Neural progenitor cell (in vitro differentiated cells): ENCODE measurements at places on chromosomes 7 and 10. TPM values are rescaled to one million over a fixed set of nuclear protein-coding genes. Genes with fewer than 3 reads are reported as not detected.

- DNase-seq = no peak
Observed at GRCh38 chr10:118362103-118362502, 20.0 kb upstream of the FAM204A start.

Gene ABCC2
- total RNA-seq = 0.25 and 0.26 TPM in 2 replicates

GRCh38 chr10:117226813-117227451 lies 14.0 kb upstream of the SLC18A2 start:
- DNase-seq = peak; percentile 53

DNA sequence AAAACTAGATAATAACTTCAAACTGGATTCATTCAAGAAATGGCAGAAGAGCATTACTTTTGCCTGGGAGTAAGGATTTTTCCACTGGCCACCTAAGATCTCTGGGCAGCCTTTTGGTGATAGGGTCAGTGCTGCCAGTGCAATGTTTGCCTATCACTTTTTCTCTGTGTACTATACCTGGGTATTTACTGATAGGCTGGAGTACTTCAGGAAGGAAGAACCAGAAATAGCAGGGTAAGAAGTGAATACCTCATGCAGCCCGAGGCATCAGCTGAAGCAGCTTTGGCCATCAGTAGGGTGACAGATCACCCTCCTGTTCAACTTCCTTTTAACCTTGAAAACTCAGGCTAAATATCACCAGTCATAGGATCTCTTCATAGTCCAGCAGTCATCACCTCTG lies 5.5 kb upstream of the PAPSS2 start:
- DNase-seq = no peak

GRCh38 chr10:33046792-33047191 lies 88.8 kb upstream of the ITGB1 start:
- DNase-seq = no peak

- no peak for DNase-seq
Observed at GRCh38 chr7:56009695-56010094, 41.5 kb downstream of the PSPH start.

Gene TLL2
- 0.22 and 1.3 TPM in 2 replicates for total RNA-seq

Gene OR6B1
- not detected in 2 replicates for total RNA-seq

Gene CALY
- 1.6 TPM in 1 of 2 replicates, not detected in the other for total RNA-seq

- peak; percentile 53 for DNase-seq
Observed at GRCh38 chr7:158863611-158864506, 7.5 kb downstream of the DYNC2I1 start.

GRCh38 chr7:84841809-84842208 lies 345.0 kb downstream of the SEMA3D start:
- no peak for DNase-seq

Gene PRPS1L1
- total RNA-seq = not detected in 2 replicates

GRCh38 chr7:1493571-1493970 lies 10.6 kb downstream of the INTS1 start:
- no peak for DNase-seq

DNA sequence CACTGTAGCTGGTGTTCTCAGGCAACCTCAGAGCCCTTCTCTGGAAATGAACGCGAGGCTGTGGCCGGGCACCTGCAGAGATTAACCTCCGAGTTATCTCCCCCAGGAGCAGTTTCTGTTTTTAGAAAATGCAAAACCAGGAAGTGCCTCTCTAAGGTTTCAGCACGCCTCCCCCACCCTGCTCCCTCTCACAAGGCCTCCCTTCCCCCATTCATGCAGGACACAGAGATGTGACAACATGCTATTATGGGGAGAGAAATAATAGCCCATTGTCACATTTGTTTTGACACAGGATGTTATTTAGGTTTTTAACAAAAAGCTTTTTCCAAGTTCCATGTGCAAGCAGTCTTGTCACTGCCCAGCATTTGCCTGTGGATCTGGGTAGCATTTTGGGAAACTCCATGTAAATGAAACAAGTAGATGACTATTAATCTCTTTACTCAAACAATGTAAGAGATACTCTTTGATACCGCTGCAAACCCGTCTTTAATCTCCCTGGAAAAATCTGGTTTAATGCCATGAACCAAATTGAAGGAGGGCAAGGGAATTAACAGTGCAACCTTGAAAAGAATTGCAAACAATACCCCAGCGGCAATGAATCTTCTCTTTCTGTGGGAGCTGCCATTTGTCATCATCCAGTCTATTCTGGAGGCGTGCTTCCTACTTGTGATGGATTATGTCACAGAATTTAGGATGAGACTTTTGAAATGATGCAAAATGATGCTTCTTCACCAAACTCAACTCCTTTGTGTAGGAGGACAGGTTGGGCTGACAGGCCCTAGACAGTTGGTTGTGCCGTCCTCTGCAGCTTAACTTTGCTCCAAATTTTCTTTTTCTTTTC lies 86.5 kb upstream of the NMT2 start:
- DNase-seq = no peak

- DNase-seq = no peak
Observed at GRCh38 chr7:27068259-27068658, 27.5 kb downstream of the HOXA1 start.

DNA sequence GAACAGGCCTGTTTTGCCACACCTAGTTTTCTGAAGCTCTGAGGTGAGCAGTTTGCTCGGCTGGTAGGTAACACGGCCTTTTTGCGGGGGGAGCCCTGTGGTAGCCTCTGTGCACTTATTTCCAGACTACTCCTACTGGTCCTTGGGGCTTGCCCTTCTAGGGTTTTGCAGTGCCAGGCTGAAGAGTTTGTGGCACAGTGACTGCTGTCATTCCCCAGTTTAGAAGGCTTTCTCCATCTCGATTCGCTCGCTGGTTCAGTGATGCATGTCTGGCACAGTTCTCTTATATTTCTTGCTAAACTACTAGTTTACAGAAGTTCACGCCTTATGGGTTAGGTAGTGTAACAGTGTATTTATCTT lies 711 bp downstream of the KIF20B start:
- peak; percentile 8 for DNase-seq

DNA sequence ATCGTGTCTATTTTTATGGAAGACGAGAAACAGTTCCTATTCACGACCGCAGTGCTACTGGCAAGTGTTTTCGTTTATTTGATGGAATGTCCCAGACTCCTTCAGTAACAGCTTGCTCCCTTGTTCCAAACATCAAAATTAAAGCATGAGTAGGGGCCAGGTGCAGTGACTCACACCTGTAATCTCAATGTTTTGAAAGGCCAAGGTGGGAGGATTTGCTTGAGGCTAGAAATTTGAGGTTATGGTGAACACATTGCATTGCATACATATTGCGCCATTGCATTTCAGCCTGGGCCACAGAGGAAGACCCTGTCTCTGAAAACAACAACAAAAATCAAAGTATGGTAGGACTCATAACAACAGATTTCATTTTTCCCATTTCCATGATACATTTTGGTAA lies 22.8 kb downstream of the PTTG1IP2 start:
- DNase-seq = no peak

DNA sequence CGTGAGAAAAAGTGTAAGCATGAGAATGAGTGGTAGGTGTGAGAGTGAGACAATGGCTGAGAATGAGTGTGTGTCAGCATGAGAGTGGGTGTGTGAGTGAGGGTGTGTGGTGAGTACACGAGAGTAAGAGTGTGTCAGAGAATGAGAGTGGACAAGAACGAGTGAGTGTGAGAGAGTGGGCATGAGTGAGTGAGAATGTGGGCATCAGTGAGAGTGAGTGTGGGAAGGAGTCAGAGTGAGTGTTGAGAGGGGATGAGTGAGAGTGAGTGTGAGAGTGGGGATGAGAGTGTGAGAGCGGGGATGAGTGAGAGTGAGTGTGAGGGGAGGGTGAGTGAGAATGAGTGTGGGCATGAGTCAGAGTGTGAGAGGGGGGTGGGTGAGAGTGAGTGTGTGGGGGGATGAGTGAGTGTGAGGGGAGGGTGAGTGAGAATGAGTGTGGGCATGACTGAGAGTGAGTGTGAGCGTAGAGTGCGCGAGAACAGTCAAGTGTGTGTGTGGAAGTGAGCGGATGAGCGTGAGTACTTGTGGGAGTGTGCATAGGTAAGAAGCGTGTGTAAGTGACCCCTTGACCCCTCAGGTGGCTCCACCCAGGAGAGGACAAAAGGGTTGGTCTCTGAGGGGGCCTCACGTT lies 75.8 kb downstream of the GOLGA7B start:
- no peak for DNase-seq
